Posterior vena cava (tissue), 2 donors: ENCODE measurements at places on chromosomes 2 and 18. TPM values are rescaled to one million over a fixed set of nuclear protein-coding genes. Genes with fewer than 3 reads are reported as not detected.

ZEB2 gene
- total RNA-seq = 288 TPM

GNLY gene
- 5.3 TPM for total RNA-seq

TGFA gene
- total RNA-seq = 0.71 TPM

RND3 gene
- 100 TPM for total RNA-seq

RPIA gene
- total RNA-seq = 10.9 TPM

EFR3B gene
- total RNA-seq = 1.7 TPM

ARHGEF33 gene
- 1.1 TPM for total RNA-seq

RESP18 gene
- total RNA-seq = not detected

REEP1 gene
- total RNA-seq = 48.4 TPM

POU3F3 gene
- total RNA-seq = not detected

DSG4 gene
- not detected for total RNA-seq

CAPN13 gene
- not detected for total RNA-seq
